NCI-H1694 treated with DMSO at 0.1 percent for 48 hours (cell line): ENCODE measurements at places on chromosomes 4 and X.

DNA sequence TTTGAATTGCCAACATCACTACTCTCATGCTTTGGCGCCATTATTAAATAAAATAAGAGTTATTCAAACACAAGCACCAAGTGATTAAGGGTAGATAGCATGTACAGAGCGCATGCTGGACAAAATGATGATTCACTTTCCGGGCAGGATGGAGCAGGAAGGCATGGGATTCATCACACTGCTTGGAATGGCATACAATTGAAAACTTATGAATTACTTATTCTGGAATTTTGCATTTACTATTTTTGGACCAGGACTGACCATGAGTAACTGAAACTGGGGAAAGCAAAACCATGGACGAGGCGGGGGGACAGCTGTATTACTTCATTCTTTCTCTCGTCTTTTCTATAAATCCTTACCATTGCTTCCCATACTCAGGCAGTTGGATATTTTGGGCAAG is 28.5 kb upstream of the FGF5 start:
- no peak for DNase-seq

GRCh38 chr4:67204441-67204840 is 340.9 kb downstream of the CENPC start:
- DNase-seq, result no peak

DNA sequence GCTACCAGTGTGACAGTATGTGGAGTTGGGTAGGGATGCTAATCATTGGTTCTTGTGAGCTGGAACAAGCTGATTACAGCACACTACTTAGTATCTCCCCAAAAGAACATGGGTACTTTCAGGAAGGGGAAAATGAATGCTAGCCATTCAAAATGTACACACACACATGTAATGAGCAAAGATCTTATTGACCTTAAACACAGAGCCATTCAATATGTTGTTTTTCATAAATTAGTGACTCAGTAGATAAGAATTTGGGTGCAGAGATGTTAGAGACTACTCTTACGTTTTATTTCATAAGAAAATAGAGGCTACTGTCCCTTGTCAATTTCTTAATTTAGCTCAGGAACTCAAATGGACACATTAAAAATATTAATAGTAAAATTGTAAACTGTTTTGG is 509.5 kb upstream of the ATOH1 start:
- DNase-seq, result no peak

DNA sequence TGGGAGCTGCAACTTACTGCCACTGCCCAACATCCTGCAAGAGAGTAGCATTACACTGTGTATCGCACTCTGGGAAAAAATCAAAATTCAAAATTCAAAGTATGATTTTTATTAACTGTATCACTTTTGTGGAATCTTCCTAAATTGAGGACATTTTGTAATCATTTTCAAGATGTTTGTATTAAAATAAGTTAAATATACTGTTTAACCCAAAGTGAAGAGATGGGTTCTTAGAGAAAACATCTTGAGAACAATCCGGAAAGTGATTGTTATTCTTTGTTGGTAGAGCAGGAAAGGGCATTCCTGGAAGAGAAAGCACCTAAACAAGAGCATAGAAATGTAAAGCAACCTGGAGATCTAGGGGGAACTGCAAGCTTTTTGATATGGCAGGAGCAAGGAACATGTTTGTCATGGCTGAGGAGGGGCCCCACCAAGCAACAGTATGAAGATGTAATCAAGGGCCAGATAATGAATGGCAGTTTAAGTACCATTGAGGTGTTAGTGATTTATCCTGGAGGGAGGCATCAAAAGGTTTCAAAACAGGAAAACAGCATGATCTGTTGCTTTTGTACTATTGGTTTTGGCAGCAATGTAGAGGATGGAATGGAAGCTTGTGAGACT is 14.1 kb upstream of the SEC24D start:
- DNase-seq, result no peak

- no peak for DNase-seq
Measured at GRCh38 chr4:181051931-181052330, 1191.3 kb upstream of the TENM3 start.

DNA sequence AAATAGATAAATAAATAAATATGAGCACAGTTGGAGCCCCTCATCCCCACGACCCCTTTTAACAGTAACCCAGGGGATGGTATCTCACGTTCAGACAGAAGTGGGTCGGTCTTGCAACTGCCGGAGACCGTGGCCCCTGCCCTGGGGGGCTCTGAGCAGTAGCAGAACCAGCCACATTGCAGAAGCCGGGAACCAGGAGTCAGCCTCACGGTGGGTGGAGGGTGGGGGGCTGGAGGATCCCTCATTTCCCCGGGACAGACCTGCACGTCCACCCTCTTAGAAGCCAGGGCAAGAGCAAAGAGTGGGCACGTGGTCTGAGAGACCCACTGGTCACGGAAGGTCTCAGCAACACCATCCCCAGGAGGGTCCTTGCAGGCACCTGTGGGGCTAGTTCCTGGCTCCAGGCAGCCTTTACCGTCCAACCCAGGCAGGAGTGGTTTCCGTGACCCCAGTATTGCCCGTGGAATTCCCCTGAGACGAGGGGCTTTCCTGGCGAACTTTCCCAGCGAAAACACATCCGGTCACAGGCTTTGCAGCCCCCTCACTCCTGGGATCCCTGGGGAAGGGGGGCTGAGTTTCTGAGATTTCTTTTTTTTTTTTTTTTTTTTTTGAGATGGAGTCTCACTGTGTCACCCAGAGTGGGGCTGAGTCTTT is 8.8 kb upstream of the IL3RA start:
- DNase-seq, result no peak

GRCh38 chr4:53852343-53852742 is 212.1 kb downstream of the CHIC2 start:
- DNase-seq, result no peak

DNA sequence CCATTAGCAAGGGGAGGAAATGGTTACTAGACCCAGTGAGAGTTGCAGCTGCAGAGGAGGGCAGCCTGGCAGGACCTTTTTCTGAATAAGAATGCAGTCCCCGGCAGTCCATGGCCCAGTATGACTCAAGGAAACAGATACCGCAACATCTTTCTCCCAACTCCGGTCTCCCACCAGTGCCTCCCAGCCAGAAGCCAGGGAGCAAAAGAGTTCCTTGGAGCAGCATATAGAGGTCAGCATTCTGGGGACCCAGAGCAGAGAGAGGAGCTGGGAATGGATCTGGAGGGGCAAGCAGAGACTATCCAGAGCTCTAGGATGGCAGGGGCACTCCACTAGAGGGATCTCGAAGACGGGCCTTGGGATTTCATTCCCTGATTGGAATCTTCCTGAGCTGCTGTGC is 339.2 kb upstream of the AADAT start:
- DNase-seq, result no peak

DNA sequence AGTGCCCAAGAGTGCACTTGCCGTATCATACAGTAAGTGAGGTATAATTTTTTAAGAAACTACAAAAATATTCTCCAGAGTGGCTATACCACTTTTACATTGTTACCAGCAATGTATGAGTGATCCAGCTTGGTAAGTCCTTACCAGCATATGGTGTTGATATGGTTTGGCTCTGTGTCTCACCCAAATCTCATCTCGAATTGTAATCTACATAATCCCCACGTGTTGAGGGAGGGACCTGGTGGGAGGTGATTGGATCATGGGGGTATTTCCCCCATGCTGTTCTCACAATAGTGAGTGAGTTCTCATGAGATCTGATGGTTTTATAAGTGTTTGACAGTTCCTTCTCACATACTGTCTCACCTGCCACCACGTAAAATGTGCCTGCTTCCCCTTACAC is 44.8 kb downstream of the RBMX start:
- DNase-seq, result no peak

DNA sequence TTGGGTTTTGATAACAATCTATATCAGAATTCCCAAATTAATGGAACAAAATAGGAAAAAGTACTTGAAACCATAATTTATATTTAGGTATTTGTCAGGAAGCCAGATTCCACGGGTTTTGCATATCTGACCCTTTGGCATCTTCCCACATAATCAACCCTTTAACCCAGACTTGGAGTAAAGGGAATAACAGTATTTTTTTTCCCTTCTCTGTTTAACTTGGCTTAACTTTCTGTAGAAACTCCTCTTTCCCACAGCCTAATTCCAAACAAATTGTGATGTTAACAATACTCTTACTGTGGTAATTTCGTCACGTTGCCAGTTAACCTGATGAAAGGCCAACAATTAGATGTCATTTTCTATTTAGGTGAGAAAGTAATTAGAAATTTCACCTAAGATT is 49.4 kb upstream of the GUCY1A1 start:
- DNase-seq, result no peak

GRCh38 chrX:24248042-24248441 is 65.8 kb downstream of the SUPT20HL2 start:
- no peak for DNase-seq

GRCh38 chrX:107454302-107454701 is 4.8 kb downstream of the FRMPD3 start:
- DNase-seq, result no peak

- DNase-seq, result no peak
Measured at GRCh38 chr4:151004222-151004621, 10.9 kb downstream of the LRBA start.

DNA sequence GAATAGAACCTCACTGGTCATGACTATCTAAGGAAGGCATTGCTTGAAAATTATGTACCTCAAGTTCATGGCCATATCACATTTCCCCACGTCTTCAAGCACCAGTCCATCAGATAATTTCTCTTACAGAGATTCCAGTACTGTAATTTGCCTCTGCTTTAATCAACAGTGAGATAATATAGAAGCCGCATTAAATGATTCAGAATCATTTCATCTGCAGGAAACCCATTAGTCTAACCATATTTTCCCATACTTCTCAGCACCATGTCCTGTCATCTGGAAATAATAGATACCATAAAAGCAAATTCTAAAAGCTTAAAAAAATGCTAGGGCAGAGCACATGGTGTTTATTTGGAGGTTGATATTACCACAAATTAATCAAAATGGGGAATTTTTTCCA is 310.3 kb upstream of the SLIT2 start:
- no peak for DNase-seq

DNA sequence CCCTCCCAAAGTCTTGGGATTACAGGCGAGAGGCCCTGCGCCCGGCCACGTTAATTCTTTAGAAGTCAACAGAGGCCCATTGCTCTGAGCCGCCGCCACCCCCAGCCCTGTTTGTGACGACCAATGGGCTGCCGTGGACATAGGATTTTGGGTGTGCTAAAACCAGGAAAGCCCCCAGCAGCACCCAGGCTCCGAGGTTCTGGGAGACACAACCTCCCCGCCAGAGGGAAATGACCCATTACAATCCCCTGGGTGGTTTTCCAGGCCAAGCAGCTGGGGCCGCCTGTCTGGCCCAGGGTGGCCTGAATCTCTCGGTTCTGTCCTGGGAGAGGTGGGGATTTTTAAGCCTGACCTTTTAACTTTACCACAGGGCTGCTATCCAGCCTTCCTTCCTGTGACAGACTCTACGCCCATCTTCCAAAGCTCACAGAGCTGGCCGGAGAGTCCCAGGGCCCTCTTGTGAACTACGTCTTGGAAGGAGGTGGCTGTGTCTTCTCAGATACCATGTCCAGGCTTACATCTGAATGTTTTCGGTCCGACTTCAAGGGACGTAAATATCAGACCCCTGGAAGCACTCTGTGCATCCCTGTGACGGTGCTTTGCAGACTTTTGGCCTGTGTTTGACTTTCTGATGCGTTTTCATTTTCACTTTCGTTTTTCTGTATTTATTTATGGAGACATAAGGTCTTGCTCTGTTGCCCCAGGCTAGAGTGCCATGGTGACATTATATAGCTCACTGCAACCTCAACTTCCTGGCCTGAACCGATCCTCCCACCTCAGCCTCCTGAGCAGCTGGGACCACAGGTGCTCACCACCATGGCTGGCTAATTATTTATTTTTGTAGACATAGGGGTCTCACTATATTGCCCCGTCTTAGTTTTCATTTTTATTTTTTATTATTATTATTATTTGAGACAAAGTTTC is 36.0 kb downstream of the P2RY8 start:
- DNase-seq, result no peak

DNA sequence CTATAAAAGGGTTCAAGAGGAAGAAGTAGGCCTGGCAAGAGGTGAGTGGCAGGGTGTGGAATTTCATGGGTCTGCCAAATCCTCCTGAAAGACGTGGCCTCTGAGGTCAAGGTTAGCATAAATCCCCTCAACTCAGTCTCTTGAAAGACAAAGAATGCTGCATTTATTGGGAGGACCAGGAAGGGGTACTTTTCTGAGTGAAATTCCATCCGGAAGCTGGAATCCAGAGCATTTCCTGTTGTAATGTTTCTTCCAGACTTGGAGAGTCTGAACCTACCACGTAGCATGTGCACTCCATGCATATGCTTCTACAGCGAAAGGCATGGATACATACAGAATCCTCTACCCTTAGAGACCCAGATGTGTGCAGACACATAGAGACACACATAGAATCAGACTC is 13.4 kb upstream of the FGD1 start:
- DNase-seq, result no peak

DNA sequence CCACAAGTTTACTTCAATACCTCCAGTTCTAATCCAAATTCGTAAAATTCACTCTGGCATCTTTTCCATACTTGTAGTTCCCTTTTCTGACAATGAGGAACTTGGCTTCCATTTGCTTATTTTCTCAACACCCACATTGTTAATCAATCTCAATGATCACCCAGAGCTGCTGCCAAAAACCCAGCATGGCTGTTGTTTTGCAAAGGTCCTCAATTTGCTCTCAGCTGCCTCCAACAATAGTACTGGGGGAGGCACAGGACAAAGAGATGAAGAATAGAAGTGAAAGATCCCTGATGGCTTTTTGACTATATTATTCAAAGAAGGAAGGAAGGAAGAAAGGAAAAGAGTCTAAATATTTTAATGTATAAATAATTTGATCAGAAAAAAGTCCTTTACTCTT is 847.8 kb downstream of the RAPGEF2 start:
- DNase-seq, result no peak

DNA sequence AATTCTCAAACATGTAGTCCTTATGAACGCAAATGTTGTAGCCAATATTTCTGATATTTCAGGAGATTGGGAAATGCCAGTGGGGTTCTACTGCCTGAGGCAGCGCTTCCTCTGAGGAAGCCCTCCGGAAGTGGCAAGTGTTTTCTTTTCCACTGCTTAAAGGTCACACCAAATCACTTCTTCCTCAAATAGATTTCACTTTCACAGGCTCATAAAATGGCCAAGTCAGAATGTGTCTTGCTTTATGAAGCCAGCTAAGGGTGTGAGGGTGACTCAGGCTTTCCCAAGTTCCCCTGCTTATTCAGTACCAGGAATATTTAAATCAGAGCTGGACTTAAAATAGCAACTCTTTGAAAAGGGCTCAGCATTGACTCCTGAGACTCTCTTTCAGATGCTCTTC is 514.2 kb upstream of the DIPK2B start:
- DNase-seq, result no peak

DNA sequence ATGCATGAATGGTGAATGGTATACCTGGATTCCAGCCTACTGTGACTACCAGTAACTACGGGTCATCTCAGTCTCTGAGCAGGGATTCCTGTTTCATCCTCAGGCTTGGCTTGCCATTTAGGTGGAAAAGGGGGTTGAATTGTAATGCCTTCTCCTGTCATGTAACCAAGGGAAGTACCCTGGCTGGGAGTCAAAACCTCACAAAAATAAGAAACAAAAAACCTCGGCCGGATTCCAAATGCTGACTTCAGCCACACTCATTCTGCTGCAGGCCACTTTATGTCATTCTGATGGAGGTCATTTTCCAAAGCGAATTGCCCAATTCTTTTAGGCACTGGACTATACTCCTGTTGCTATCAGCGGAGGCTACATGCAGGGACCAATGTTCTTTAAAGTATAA is 324.7 kb downstream of the LDB2 start:
- no peak for DNase-seq

- no peak for DNase-seq
Measured at GRCh38 chr4:153063490-153063889, 127.4 kb downstream of the FHDC1 start.
